Activated T-helper 1 cell treated with anti-CD3 and anti-CD28 coated beads, Interleukin-2, amount 50 U/mL, for 16 hours (primary cell): ENCODE measurements at places on chromosomes 2 and 18.

DNA sequence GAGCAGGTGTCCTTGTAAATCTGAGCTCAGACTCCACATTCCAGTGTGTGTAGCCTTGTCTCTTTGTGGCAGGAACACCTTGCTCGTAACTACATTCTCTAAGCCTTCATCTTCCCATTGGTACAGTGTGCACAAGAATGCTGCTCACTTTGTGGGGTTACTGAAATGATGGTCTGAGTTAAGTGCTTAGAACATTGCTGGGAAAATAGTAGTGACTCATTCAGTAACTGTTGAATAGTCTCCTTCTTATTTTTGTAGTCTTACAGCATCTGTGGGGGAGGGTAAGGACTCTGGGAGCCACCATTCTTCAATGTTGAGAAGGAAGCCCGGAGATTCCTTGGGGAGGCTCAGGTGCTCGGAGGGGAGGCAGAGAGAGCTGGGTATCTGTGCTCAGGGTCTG is 236.0 kb upstream of the HDAC4 start:
- DNase-seq: no peak

DNA sequence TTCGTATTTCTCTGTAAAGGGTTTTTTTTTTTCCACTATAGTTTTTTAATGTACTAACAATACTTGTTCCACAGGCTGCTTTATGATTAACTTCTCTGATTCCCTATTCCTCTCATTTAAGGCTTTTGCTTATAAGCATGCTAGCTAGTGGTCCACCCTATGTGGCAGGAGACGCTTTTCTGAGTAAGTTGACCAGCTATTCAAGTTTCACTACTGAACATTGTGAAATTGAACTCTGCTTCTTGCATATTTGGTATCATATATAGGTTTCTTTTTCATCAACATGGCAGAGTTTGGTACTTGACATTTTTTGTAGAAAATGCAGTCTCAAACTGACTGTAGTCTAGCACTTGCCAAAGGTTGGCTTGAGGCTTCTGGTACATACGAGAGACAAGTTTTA is 74.2 kb downstream of the OTX1 start:
- DNase-seq: no peak

DNA sequence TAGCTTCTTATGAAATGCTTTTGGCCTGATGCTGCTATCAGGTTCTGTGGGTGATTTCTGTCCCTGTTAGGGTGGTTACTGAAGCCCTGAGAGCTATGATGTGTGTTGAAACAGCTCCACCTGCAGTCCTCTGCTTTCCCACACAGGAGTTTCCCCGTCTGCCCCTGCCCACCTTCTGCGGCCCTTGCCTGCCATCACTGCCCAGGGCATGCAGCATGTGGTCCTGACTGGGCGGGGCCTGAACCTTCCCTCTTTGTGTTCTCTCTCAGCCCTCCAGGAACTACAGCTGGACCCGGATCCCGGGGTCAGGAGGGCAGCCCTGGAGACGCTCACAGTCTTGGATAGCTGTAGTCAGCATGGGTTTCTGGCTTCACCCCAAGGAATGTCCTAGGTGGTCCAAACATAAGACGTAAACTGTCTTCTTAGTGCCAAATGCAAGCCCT is 21.4 kb downstream of the HJURP start:
- DNase-seq: no peak

- DNase-seq: no peak
Measured at GRCh38 chr2:128378231-128379020, 59.8 kb upstream of the HS6ST1 start.

- DNase-seq: no peak
Measured at GRCh38 chr2:21220930-21221329, 97.2 kb downstream of the TDRD15 start.
